ENCODE measurements at places on chromosomes 2 and 18. TPM values are rescaled to one million over a fixed set of nuclear protein-coding genes. Genes with fewer than 3 reads are reported as not detected.

GRCh38 chr2:28707592-28707991 is 44.0 kb upstream of the PPP1CB start:
- no peak overlapping the region for H3K27ac ChIP-seq
- H3K4me3 ChIP-seq: no peak overlapping the region
- no peaks in the 10 kb centered on the region for H3K4me1 ChIP-seq
- no peaks in the 10 kb centered on the region for H3K27me3 ChIP-seq

DNA sequence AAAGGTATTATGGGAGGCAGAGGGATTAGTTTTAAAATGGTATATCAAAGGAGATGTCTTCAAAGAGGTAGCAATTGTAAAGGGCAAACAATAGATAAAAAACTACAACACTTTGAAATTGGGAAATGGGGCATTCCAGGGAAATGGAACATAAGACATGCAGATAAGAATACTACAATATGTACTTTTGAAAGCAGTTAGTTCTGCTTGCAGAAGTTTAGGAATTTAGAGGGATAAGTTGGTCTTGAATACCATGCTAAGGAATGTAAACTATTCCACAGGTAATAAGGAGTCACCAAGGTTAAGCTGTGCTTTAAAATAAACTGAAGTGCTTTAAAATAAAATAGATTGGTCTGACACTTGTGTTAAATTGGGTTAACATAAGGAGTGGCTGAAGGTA is 571.7 kb upstream of the ACVR2A start:
- no peak overlapping the region for H3K4me3 ChIP-seq
- no peaks in the 10 kb centered on the region for H3K4me1 ChIP-seq
- H3K27me3 ChIP-seq: no peaks in the 10 kb centered on the region
- H3K36me3 ChIP-seq: no peaks in the 10 kb centered on the region
- no peak for ATAC-seq

DNA sequence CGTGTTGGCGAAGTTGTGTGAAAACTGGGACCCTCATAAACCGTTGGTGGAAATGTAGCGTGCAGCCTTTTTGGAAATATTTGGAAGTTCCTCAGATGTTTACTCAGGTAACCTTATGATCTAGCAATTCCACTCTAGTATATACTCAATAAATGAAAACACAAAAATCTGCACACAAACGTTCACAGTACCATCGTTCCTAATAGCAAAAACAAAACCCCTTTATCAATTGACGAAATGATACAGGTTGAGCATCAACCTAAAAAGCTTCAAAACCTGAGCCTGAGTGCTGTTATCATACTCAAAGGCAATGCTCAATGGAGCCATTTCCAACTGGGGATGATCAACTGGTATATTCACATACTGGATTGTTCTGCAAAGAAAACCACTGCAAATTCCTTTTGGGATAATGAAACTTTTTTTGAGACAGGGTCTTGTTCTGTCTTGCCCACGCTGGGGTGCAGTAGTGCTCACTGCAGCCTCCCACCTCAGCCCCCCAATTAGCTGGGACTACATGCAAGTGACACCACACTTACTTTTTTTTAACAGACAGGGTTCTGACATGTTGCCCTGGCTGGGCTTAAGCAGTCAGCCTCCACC is 777 bp upstream of the C18orf32 start:
- peak overlapping the region; percentile 86 for H3K4me3 ChIP-seq
- no peak for ATAC-seq
- peaks cover 76% of the 10 kb centered on the region for H3K36me3 ChIP-seq
- H3K27ac ChIP-seq: peak overlapping the region; percentile 95
- peaks cover 23% of the 10 kb centered on the region for H3K4me1 ChIP-seq
- no peaks in the 10 kb centered on the region for H3K27me3 ChIP-seq

- peaks cover 5% of the 10 kb centered on the region for H3K4me1 ChIP-seq
- no peak for ATAC-seq
- no peak overlapping the region for H3K27ac ChIP-seq
- no peaks in the 10 kb centered on the region for H3K36me3 ChIP-seq
- H3K4me3 ChIP-seq: no peak overlapping the region
Measured at GRCh38 chr2:62814123-62814522, 108.6 kb downstream of the EHBP1 start.

DNA sequence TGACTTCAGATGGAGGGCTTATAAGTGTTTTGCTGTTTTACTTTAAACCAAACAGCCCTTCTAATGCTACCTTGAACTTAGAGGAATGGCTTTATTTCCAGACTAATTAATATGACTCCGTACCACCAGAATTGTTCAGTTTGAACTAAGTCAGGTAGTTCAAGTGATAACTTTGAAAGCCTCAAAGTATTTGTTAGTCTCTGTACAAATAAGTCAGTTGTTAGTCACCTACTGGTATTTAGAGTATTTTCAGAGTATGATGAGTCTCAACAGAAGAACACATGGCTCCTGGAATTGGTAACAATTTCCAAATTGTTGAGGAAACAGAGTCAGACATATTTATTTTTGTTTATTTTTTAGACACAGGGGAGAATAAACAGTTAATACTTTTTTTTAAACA is 381.8 kb upstream of the NRXN1 start:
- no peaks in the 10 kb centered on the region for H3K4me1 ChIP-seq
- ATAC-seq: no peak
- H3K4me3 ChIP-seq: no peak overlapping the region
- H3K27ac ChIP-seq: no peak overlapping the region
- H3K36me3 ChIP-seq: no peaks in the 10 kb centered on the region

GRCh38 chr2:55454121-55454520 is 34.5 kb upstream of the CCDC88A start:
- H3K4me1 ChIP-seq: no peaks in the 10 kb centered on the region
- no peaks in the 10 kb centered on the region for H3K36me3 ChIP-seq
- no peaks in the 10 kb centered on the region for H3K27me3 ChIP-seq
- no peak overlapping the region for H3K27ac ChIP-seq

GRCh38 chr18:7584646-7585275 is 17.6 kb downstream of the PTPRM start:
- H3K4me1 ChIP-seq: peaks cover 4% of the 10 kb centered on the region
- no peak for ATAC-seq
- H3K4me3 ChIP-seq: no peak overlapping the region
- no peaks in the 10 kb centered on the region for H3K27me3 ChIP-seq
- no peak overlapping the region for H3K27ac ChIP-seq

DNA sequence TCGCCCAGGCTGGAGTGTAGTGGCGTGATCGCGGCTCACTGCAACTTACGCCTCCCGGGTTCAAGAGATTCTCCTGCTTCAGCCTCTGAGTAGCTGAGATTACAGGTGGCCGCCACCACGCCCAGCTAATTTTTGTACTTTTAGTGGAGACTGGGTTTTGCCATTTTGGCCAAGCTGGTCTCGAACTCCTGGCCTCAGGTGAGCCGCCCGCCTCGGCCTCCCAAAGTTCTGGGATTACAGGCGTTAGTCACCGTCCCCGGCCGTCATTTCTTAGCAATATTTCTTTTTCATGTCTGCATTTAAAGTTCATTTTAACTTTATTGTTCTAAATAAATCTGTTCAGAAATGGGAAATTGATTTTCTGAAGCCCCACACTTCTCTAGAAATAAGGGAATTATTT is 597.3 kb upstream of the DDX18 start:
- H3K27me3 ChIP-seq: no peaks in the 10 kb centered on the region
- no peak overlapping the region for H3K4me3 ChIP-seq
- ATAC-seq: no peak
- H3K27ac ChIP-seq: no peak overlapping the region
- H3K4me1 ChIP-seq: no peaks in the 10 kb centered on the region

- no peaks in the 10 kb centered on the region for H3K27me3 ChIP-seq
- H3K4me1 ChIP-seq: no peaks in the 10 kb centered on the region
- no peak for ATAC-seq
- no peak overlapping the region for H3K4me3 ChIP-seq
- H3K27ac ChIP-seq: no peak overlapping the region
Measured at GRCh38 chr18:66548747-66549146, 55.1 kb downstream of the CDH19 start.

DNA sequence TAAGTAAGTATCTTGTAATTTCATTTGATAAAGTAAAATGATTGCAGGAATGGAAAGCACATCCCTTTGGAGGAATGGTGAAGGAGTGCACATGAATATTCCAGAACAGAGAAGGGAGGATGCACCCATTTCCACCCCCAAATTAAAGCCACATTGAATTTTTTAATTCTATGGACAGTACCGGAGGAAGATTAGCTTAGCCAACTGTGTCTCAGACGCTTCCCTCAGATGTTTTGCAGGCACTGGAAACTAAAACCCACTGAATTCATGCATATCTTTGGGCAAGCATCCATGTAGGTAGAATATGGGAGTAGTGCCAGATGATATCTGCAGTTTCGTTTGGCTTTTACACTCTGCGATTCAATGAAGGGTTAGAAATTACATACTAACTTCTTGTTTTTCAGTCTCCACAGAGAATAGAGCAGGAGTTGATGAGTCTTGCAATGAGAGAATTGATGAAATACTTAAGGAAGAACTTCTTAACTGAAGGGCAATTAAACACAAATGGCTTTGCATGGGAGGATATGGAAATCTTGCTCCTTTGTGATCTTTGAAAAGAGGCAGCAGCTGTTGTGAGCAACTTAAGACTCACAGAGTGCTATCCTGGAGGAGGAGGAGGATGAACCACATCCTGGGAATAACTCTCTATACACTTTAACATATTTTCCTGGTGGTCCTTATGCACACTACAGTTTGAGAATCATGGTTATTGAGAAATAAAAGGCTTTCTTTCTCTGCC is 71.7 kb upstream of the MYO3B start:
- H3K36me3 ChIP-seq: no peaks in the 10 kb centered on the region
- no peaks in the 10 kb centered on the region for H3K27me3 ChIP-seq
- H3K4me3 ChIP-seq: no peak overlapping the region
- ATAC-seq: no peak

- no peak for ATAC-seq
- H3K27me3 ChIP-seq: peaks cover 29% of the 10 kb centered on the region
- no peak overlapping the region for H3K4me3 ChIP-seq
- H3K4me1 ChIP-seq: no peaks in the 10 kb centered on the region
Measured at GRCh38 chr2:216776066-216776850, 80.9 kb upstream of the IGFBP5 start.

- H3K4me1 ChIP-seq: peaks cover 28% of the 10 kb centered on the region
- no peak overlapping the region for H3K4me3 ChIP-seq
- no peak for ATAC-seq
- no peaks in the 10 kb centered on the region for H3K27me3 ChIP-seq
- no peak overlapping the region for H3K27ac ChIP-seq
- H3K36me3 ChIP-seq: peaks cover 44% of the 10 kb centered on the region
Measured at GRCh38 chr2:24915175-24915574, 4.9 kb downstream of the ADCY3 start.

The G6PC2 gene
- not detected for total RNA-seq

The ARMC9 gene
- total RNA-seq: 2.0 TPM

The C2orf78 gene
- not detected for total RNA-seq

The TUBB8B gene
- total RNA-seq: 0.22 TPM

The PMAIP1 gene
- 83.1 TPM for total RNA-seq

The HOXD3 gene
- not detected for total RNA-seq

The GRB14 gene
- not detected for total RNA-seq

The AGXT gene
- total RNA-seq: not detected
